ENCODE measurements at places on chromosomes 4 and X.

GRCh38 chrX:79084923-79085322, 59.6 kb upstream of the GPR174 start:
- DNase-seq = no peak

DNA sequence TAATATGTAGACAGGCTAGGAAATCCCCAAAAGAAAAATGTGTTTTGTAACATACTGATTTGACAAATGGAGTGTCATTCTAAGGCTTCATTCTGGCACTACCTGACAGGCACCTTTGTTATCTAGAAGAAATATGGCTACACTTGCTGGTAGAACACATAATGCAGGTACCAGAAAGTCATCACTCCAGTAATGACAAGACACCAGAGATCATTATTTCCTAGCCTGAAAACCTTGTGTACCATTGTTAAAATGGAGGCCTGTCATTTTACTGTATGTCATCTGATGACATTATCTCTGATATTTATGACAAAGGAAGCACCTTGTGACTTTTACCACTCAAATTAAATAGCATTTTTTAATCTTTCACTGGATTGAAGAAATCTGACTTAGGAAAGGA, 13.5 kb upstream of the FGF5 start:
- no peak for DNase-seq

GRCh38 chr4:76476571-76476970, 41.5 kb downstream of the SHROOM3 start:
- no peak for DNase-seq

- DNase-seq = no peak
Measured at GRCh38 chr4:182147391-182147790, 95.8 kb upstream of the TENM3 start.

GRCh38 chr4:20621476-20621875, 78.8 kb upstream of the PACRGL start:
- no peak for DNase-seq

DNA sequence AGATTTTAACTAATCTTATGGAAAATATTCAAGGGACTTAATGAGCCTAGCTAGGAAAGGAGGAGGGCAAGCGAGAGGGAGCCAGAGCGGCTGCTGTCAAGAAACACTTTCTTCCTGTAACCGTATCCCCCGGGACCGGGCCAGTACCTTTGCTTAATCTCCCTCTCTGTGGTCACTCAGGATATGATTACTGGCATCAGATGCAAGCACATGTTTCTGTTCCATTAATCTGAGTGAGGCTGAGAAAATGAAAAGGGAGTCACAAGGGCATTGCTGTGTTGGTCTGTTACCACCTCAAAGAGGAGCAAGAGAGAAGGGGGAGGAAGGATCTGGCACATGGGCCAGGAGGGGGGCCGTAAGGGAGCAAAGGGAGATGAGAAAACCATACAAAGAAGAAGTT, 356.7 kb upstream of the GATB start:
- DNase-seq = no peak

GRCh38 chr4:78313754-78314120, 237.8 kb upstream of the ANXA3 start:
- DNase-seq = no peak

DNA sequence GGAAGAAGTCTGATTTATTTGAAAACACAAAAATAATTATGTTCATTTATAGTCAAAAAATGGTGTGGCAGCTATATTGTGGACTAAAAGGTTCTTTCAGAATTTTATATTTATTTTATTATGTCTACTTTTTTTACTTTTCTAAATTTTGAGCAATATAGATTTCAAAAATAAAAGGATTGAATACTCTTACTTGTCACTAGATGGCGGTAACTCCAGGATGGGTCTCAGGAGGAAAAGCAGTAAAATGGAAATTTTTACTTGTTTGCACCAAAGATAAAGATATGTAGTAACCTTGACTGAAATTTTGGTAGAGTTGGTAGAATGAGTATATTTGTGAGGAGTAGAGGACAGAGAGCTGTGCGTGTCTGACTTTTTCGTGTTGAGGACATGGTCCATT, 14.5 kb upstream of the DACH2 start:
- DNase-seq = no peak

DNA sequence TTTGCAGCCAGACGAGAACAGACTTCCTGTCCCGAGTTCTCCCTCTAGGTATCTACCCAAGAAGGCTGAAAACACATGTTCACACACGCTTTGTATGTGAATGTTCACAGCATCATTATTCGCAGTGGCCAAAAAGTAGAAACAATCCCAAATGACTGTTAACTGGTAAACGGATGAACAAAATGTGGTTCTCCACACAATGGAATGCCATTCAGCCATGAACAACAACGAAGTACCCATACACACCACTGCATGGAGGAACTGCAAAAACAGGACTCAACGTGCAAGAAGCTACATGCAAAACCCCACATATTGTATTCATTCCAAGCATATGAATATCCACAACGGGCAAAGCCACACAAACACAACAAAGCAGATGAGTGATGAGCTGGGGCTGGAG, 45.0 kb downstream of the PDHA1 start:
- DNase-seq = no peak
